ENCODE measurements at places on chromosomes 4 and X. TPM values are rescaled to one million over a fixed set of nuclear protein-coding genes. Genes with fewer than 3 reads are reported as not detected.

Gene SLC30A9
- 40.6 TPM for total RNA-seq

Gene NAT8L
- total RNA-seq, result 0.12 TPM

- H3K27me3 ChIP-seq, result no peaks in the 10 kb centered on the region
- H3K4me3 ChIP-seq, result no peak overlapping the region
- no peaks in the 10 kb centered on the region for H3K4me1 ChIP-seq
- no peak overlapping the region for H3K27ac ChIP-seq
- no peaks in the 10 kb centered on the region for H3K36me3 ChIP-seq
These were observed 57.1 kb upstream of the PJA1 start for GRCh38 chrX:69222103-69223090.

- peaks cover 20% of the 10 kb centered on the region for H3K27me3 ChIP-seq
- H3K4me3 ChIP-seq, result peak within 1 kb of the TSS; percentile 17
- H3K36me3 ChIP-seq, result no peaks in the 10 kb centered on the region
- DNase-seq, result peak; percentile 4
These were observed at the start of gene ESX1 for GRCh38 chrX:104254442-104255115. Gene ESX1 (minus strand): TSS chrX:104254933. CDS start chrX:104254849, 84 bp downstream.

GRCh38 chr4:65624651-65625050, 45.6 kb downstream of the EPHA5 start:
- no peak overlapping the region for H3K27ac ChIP-seq
- peaks cover 6% of the 10 kb centered on the region for H3K4me1 ChIP-seq
- no peak for DNase-seq

DNA sequence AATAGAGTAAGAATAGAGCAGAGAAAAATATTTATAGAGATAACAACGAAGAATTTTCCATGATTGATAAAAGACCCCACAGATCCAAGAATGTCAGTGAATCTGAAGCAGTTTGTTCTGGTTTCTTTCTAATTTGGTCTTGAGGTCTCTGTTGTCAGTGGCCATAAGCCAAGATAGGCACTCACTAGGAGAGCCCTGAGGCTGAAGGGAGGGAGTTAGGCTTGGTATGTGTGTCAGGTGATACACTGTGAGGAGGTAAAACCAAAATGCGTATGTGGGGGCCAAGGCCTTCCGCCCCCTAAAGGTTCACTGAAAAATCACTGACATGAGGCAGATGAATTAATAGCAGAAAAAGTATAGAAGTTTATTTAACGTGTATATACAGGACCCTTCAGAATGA, 382.3 kb upstream of the HTR2C start:
- no peaks in the 10 kb centered on the region for H3K36me3 ChIP-seq
- H3K4me1 ChIP-seq, result no peaks in the 10 kb centered on the region
- DNase-seq, result no peak
- H3K27ac ChIP-seq, result no peak overlapping the region
- no peak overlapping the region for H3K4me3 ChIP-seq
- no peaks in the 10 kb centered on the region for H3K27me3 ChIP-seq

DNA sequence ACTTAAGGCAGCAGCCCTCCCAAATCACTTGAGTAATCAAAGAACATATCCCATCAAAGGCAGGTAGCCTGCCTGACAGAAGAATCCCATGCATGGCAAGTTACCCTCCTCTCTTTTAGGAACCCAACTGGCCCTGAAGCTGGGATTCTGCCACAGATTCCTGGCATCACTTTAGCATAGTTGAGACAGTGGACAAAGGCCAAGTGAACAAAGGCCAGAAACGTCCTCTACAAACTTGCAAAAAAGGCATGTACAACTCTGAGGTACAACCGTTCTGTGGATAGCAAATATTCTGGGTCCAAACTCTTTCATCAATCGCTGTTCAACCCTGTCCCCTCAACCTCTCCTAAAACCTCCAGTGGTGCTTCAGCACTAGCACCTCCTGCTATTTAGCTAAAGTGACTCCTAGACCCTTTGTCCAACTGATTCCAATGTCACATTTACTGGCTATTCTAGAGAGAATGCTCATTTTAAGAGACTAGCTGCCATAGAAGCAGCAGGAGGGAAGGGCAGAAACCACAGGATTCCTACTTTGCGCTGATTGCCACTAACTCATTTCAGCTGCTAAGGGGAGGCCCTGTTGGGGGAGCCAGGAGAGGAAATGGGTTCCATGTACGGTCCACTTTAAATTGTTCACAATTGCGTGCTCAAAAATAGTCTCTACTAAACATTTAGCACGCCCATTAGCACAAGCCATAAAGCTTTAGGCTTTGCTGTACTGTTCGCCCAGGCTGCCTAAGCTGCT, 105.9 kb downstream of the SHROOM4 start:
- DNase-seq, result no peak
- H3K27me3 ChIP-seq, result no peaks in the 10 kb centered on the region
- H3K27ac ChIP-seq, result no peak overlapping the region

DNA sequence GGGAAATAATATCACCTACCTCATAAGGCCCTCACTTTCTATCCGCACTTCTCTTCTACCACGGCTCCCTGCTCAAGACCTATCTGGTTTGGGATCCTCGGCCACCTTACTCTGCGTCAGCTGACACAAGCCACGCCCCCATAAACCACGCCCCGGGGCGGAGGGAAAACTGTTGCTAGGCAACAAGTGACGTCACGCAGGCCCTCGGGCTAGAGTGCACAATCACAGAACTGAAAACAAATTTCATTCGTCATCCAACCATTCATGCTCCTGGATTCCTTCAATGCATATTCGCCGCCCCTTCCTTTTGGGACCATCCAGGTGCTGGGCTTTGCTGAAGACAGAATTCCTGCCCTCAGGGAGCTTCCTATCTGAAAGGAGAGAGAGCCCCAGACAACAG, 66.3 kb downstream of the SMC1A start:
- H3K27ac ChIP-seq, result no peak overlapping the region
- H3K4me1 ChIP-seq, result no peaks in the 10 kb centered on the region
- H3K27me3 ChIP-seq, result no peaks in the 10 kb centered on the region
- no peaks in the 10 kb centered on the region for H3K36me3 ChIP-seq

DNA sequence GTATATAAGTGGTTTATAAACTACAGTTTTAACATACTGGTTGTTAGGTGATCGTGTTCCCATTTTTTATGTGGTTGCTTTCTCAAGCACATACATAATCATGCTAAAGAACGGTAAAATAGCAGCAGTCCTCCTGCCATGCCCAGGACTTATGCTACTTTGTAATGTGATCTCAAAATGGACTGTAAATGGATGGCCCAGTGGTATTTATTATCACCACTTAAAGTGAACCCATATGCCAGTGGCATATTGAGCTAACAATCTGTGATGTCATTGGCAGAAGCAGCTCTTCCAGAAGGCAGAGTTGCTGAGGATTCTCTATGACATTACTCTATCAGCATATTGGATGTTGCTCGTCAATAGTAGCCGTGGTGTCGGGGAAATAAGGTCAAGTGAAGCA, 28.6 kb downstream of the ANK2 start:
- no peaks in the 10 kb centered on the region for H3K27me3 ChIP-seq
- no peak overlapping the region for H3K27ac ChIP-seq
- no peaks in the 10 kb centered on the region for H3K4me1 ChIP-seq
- no peak for DNase-seq
- no peaks in the 10 kb centered on the region for H3K36me3 ChIP-seq

GRCh38 chrX:46759645-46759974, 692 bp upstream of the SLC9A7 start:
- no peaks in the 10 kb centered on the region for H3K27me3 ChIP-seq
- peak overlapping the region; percentile 54 for H3K4me3 ChIP-seq
- H3K27ac ChIP-seq, result no peak overlapping the region
- no peaks in the 10 kb centered on the region for H3K36me3 ChIP-seq
- H3K4me1 ChIP-seq, result peaks cover 13% of the 10 kb centered on the region

All from endothelial cell of umbilical vein (primary cell).